ENCODE measurements at places on chromosomes 5 and 9.

- no peaks in the 10 kb centered on the region for H3K36me3 ChIP-seq
- no peak overlapping the region for H3K27ac ChIP-seq
- H3K4me3 ChIP-seq = no peak overlapping the region
These were observed 299.0 kb downstream of the FBXL7 start for GRCh38 chr5:15799014-15799413.

DNA sequence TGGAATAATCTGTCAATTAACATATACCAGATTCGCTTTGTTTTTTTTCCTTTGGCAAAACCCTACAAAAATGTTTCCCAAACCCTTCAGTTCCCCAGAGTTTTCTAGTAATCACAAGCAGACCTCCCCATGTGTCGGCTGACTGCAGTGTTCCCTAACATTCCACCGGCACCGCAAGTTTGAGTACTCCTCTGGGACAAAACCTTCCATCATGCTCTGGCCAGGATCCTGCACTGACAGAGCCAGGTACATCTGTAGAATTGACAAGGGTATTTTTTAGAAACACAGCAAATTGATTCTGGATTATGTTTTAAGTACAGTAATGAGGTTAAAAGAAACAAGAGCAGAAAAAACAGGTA, 174.7 kb downstream of the GAS1 start:
- H3K36me3 ChIP-seq = no peaks in the 10 kb centered on the region
- H3K27ac ChIP-seq = no peak overlapping the region
- no peak for DNase-seq
- H3K4me1 ChIP-seq = no peaks in the 10 kb centered on the region
- no peaks in the 10 kb centered on the region for H3K27me3 ChIP-seq

- H3K36me3 ChIP-seq = no peaks in the 10 kb centered on the region
- H3K27me3 ChIP-seq = no peaks in the 10 kb centered on the region
- DNase-seq = no peak
- H3K4me3 ChIP-seq = no peak overlapping the region
These were observed 113.3 kb upstream of the GRAMD2B start for GRCh38 chr5:126309860-126310259.

DNA sequence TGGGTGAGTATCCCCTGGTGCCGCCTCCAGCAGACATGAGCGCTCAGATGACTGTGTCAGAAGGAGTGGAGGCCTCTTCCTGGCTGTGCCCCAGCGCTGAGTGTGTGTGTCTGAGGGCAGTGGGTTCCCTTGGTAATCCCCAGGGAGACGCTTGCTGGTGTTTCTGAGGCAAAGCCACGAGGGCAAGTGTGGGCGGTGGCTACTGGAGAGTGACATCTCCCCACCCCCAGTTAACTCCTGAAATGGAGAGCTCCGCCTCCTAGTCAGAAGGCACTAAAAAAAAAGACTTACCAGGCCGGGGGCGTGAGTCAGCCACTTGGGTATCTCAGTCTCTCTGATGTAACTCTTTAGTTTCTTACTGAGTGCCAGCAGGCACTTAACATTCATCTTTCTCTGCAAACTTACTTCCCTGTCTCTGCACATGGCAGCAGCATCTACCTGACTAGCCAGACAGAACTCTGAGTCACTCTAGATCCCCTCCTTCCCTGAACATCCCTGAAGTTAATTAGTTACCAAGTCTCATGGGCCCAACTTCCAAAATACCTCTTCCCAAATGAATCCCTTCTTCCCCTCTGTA, 19.3 kb downstream of the ORM2 start:
- H3K4me3 ChIP-seq = peak overlapping the region; percentile 25
- H3K36me3 ChIP-seq = peaks cover 82% of the 10 kb centered on the region
- peak overlapping the region; percentile 84 for H3K27ac ChIP-seq
- peak; percentile 92 for DNase-seq
- no peaks in the 10 kb centered on the region for H3K27me3 ChIP-seq

GRCh38 chr9:19484699-19485098, 75.9 kb downstream of the ACER2 start:
- peaks cover 5% of the 10 kb centered on the region for H3K27me3 ChIP-seq
- no peak overlapping the region for H3K27ac ChIP-seq
- H3K36me3 ChIP-seq = no peaks in the 10 kb centered on the region
- no peak overlapping the region for H3K4me3 ChIP-seq
- H3K4me1 ChIP-seq = no peaks in the 10 kb centered on the region

DNA sequence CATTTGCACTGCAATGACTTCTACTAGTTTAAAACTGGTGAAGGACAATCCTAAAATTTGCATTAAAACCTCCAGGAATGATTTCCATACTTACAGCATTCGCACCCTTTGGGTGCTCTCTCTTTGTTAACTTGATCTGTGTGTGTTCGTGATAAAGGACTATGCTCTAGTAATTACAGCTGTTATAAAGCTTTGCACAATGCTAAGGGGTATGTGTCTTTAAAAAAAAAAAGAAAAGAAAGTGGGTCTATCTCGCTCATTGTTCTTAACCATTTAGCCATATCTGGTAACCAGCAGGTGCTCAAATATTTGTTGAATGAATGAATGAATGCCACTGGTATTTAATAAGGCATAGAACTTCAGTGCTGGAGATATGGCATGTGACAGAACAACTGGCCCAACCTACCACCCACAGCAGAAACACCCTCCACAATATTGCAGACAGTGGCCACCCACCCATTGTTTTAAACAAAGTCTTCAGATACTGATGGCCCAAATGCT, 8.7 kb downstream of the TRIM36 start:
- H3K36me3 ChIP-seq = no peaks in the 10 kb centered on the region
- H3K4me1 ChIP-seq = no peaks in the 10 kb centered on the region
- DNase-seq = no peak
- H3K27me3 ChIP-seq = peaks cover 29% of the 10 kb centered on the region
- no peak overlapping the region for H3K27ac ChIP-seq

- H3K27ac ChIP-seq = no peak overlapping the region
- H3K36me3 ChIP-seq = no peaks in the 10 kb centered on the region
- no peak overlapping the region for H3K4me3 ChIP-seq
- H3K4me1 ChIP-seq = no peaks in the 10 kb centered on the region
These were observed 1915.7 kb upstream of the CDH9 start for GRCh38 chr5:28954074-28954473.

DNA sequence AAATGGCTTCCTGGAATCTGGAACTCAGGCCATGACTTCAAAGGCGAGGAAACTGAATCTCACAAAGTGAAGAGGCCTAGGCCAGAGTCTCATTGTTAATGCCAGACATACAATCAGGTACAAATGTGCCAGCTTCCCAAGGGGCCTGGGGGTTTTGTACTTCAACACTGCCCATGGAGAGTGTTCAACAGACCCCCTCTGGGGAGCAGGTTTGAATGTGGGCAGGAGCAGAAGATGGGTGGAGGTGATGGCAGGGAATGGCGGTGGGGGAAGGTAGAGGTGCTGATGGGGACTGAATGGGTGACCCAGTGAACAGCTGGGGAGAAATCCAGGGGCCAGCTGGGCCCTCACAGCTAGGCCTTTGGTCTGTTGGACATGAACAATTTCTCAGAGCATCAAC, 12.0 kb downstream of the FOXI1 start:
- H3K27ac ChIP-seq = no peak overlapping the region
- no peaks in the 10 kb centered on the region for H3K4me1 ChIP-seq
- no peaks in the 10 kb centered on the region for H3K36me3 ChIP-seq

GRCh38 chr5:1460054-1460682, 14.9 kb upstream of the SLC6A3 start:
- H3K27me3 ChIP-seq = no peaks in the 10 kb centered on the region
- H3K36me3 ChIP-seq = peaks cover 45% of the 10 kb centered on the region
- no peaks in the 10 kb centered on the region for H3K4me1 ChIP-seq
- H3K27ac ChIP-seq = no peak overlapping the region

DNA sequence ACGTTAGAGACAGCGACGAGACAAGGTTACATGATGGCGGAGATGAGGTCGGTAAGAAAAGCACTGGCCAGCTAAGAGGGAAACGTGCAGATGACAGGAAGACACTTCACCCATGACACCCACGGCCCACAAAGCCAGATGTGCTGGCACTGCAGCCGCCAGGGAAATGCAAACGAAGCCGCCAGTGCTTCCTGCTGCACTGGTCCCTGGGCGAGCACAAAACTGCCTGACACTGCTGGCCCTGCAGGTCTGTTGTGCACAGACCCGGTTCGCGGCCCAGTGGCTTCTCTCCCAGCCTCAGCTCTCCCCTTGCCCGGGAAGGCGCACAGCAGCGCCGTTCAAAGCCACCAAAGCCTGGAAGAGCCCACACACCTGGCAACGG, 20.3 kb downstream of the QSOX2 start:
- DNase-seq = no peak
- H3K36me3 ChIP-seq = peaks cover 19% of the 10 kb centered on the region
- no peaks in the 10 kb centered on the region for H3K27me3 ChIP-seq
- no peak overlapping the region for H3K27ac ChIP-seq

- no peak overlapping the region for H3K27ac ChIP-seq
- no peaks in the 10 kb centered on the region for H3K27me3 ChIP-seq
- no peak for DNase-seq
- H3K4me1 ChIP-seq = no peaks in the 10 kb centered on the region
- no peaks in the 10 kb centered on the region for H3K36me3 ChIP-seq
These were observed 231.3 kb downstream of the NPR3 start for GRCh38 chr5:32942225-32942989.

GRCh38 chr5:5332287-5332686, 90.2 kb upstream of the ICE1 start:
- no peaks in the 10 kb centered on the region for H3K4me1 ChIP-seq
- no peaks in the 10 kb centered on the region for H3K27me3 ChIP-seq
- H3K27ac ChIP-seq = no peak overlapping the region
- H3K4me3 ChIP-seq = no peak overlapping the region

DNA sequence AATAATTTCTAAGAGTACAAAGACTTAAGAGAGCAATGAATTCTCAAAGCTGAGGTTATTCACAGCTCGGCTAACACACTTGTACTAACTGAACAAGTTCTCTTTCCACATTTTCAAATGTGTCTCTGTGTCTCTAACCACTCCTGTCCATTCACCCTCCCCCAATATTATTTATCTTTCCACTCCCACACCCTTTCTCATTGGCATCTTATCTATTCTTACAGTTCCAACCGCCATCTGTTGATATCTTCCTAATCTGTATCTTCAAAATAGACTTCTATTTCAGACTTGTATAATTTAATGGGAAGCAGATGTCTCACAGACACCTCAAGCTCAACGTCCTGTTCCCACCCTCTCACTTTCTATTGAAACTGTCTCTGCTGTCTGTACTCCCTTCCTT, 205.9 kb downstream of the ANXA1 start:
- DNase-seq = no peak
- no peaks in the 10 kb centered on the region for H3K27me3 ChIP-seq
- H3K27ac ChIP-seq = no peak overlapping the region
- H3K4me1 ChIP-seq = no peaks in the 10 kb centered on the region
- H3K36me3 ChIP-seq = no peaks in the 10 kb centered on the region
- H3K4me3 ChIP-seq = no peak overlapping the region

DNA sequence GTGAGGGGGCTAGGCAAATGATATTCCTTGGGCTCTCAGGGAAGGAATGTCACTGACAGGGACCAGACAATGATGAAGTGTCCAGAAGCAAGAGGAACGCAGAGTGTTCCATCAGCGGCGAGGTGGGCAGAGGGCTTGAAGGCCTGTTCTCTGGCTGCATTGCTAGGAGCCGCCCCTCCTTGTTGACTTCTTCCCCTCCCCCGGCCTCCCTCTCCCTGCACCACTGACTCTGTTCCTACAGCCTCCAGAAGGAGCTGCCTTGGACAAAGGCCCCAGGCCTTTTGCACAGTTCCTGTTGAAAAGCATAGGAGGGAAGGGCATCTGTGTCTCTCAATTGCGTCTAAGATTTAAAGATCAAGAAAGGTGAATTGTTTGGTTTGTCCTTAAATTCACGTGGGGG, 12.4 kb downstream of the TLX3 start:
- H3K27ac ChIP-seq = no peak overlapping the region
- peaks cover 70% of the 10 kb centered on the region for H3K27me3 ChIP-seq
- H3K36me3 ChIP-seq = no peaks in the 10 kb centered on the region
- no peak for DNase-seq
- H3K4me3 ChIP-seq = no peak overlapping the region

- no peaks in the 10 kb centered on the region for H3K4me1 ChIP-seq
- no peaks in the 10 kb centered on the region for H3K36me3 ChIP-seq
- no peak overlapping the region for H3K4me3 ChIP-seq
- H3K27me3 ChIP-seq = peaks cover 3% of the 10 kb centered on the region
These were observed 58.2 kb downstream of the NSUN2 start for GRCh38 chr5:6574537-6575245.

- no peaks in the 10 kb centered on the region for H3K4me1 ChIP-seq
- H3K4me3 ChIP-seq = peak overlapping the region; percentile 58
- H3K27me3 ChIP-seq = peaks cover 43% of the 10 kb centered on the region
- H3K36me3 ChIP-seq = no peaks in the 10 kb centered on the region
These were observed 149.1 kb upstream of the KLF4 start for GRCh38 chr9:107638521-107639310.

DNA sequence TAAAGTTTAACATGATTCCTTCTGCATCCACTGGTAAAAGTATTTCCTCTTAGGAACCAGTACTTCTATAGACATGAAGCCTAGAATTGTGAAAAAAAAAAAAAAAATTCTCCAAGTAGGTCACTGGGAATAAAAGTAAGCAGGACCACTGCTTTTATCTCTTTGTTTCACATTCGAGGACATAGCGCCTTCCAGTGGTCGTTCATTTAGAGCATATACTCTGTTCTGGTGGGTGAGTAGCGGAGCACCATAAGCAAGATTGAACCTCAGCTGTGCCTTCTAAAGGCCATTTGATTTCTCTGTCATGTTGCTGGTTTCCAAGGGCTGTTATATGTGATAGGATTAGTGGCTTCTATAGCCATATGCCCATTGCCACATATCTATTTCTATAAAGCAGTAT, 393.1 kb downstream of the TMEM232 start:
- no peak for DNase-seq
- H3K27ac ChIP-seq = no peak overlapping the region
- H3K27me3 ChIP-seq = peaks cover 8% of the 10 kb centered on the region
- no peaks in the 10 kb centered on the region for H3K36me3 ChIP-seq

- H3K27ac ChIP-seq = peak overlapping the region; percentile 93
- no peak for DNase-seq
- peaks cover 92% of the 10 kb centered on the region for H3K4me1 ChIP-seq
- H3K4me3 ChIP-seq = peak overlapping the region; percentile 79
- no peaks in the 10 kb centered on the region for H3K27me3 ChIP-seq
- H3K36me3 ChIP-seq = peaks cover 34% of the 10 kb centered on the region
These were observed 29.9 kb downstream of the FYB1 start for GRCh38 chr5:39189292-39189955.

- peaks cover 23% of the 10 kb centered on the region for H3K4me1 ChIP-seq
- peak; percentile 62 for DNase-seq
- H3K4me3 ChIP-seq = peak within 1 kb of the TSS; percentile 96
- H3K27ac ChIP-seq = peak within 1 kb of the TSS; percentile 100
- peaks cover 26% of the 10 kb centered on the region for H3K36me3 ChIP-seq
- H3K27me3 ChIP-seq = peaks cover 40% of the 10 kb centered on the region
These were observed at the start of gene CDKN2A for GRCh38 chr9:21993893-21994555. CDKN2A (minus strand) TSS chr9:21994392.

DNA sequence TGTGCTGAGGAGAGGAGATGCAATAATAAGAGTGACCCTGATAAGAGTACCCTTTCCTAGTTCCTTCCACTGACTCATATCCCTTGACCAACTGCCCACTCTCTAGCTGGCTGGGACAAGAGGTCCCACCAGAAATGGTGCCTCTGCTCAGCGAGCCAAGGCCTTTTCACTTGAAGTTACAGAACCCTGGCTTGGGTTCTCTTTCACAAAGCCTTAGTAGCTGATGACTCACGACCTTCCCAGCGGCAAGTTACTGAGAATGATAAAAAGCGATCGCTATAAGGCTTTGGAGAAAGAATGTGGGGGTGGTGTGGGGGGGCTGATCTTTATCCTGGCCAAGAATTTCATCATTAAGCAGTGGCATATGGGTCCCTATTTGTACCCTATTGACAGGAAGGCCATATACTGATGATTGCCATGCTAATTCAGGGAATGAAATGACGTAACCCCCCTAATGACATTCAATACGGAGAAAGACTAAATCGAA, 90.3 kb downstream of the FBXO38 start:
- H3K4me3 ChIP-seq = no peak overlapping the region
- H3K27me3 ChIP-seq = peaks cover 12% of the 10 kb centered on the region
- H3K27ac ChIP-seq = no peak overlapping the region
- H3K36me3 ChIP-seq = no peaks in the 10 kb centered on the region
- no peaks in the 10 kb centered on the region for H3K4me1 ChIP-seq

Measured in T-helper 2 cell treated with Interferon-gamma antibody and Interleukin-4, amounts not matched to agents 5 μg/mL and 100 μg/mL, for 36 hours (primary cell).